ENCODE measurements at places on chromosomes 3 and 15.

- no peak for DNase-seq
These were observed 100.1 kb downstream of the VGLL3 start for GRCh38 chr3:86890741-86891396.

DNA sequence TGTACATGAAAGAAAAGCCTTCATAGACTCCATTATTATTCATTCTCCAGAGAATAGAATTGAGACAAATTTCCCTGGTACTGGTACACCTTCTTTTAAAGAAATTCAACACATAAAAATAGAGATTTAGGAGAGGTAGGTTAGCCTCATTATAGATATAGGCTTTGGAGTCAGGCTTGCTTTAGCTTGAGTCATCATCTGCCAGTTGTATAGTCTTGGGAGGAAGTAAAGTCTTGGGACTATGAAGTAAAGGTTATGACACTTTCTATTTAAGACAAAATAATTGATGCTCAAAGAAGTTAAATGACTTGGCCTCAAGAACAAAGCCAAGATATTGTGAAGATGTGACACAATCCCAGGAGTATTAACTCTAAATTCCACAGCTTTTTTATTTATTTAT is 4.3 kb downstream of the HRG start:
- no peak for DNase-seq

DNA sequence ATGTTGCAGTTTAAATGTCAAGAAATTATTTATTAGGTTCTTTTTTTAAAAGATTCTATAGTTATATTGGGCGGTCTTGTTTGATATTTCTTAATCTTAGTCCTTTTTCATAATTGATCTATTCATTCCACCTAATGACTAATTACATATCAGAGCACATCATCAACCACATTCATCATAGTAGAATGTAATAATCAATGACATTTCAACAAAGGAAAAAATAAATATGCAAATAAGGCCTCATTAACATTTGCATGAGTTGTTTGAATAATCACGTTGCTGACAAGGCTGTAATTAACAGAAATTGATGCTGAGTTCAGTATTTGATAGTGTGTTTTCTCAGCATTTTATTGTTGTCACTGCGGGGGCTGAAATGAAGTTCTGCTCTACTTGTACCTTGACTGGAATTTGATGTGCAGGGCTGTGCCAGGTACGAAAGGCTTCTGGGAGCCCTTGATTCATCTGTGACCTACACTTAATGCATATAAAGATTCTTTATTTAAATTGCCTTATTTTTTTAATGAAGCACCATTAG is 215.7 kb downstream of the TCF12 start:
- no peak for DNase-seq

- no peak for DNase-seq
These were observed 43.1 kb downstream of the LRCH3 start for GRCh38 chr3:197833930-197834715.

DNA sequence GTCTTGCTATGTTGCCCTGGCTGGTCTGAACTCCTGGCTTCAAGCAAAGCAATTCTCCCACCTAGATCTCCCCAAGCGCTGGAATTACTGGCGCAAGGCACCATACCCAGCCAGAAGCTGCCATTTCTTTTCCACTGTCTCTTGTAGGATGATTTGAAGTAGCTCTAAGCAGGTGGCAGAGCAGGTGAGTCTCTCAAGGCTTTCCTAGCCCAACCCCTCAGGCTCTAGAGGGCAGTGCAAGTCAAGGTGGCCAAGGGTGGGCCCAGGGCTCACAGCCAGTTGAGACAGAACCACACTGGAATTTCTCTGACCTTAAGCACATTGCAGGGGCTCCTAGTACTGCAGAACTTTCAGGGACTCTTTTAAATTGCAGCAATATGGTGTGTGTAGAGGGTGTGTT is 15.6 kb upstream of the DAG1 start:
- no peak for DNase-seq

- no peak for DNase-seq
These were observed 95.2 kb upstream of the PLCL2 start for GRCh38 chr3:16789344-16790120.

DNA sequence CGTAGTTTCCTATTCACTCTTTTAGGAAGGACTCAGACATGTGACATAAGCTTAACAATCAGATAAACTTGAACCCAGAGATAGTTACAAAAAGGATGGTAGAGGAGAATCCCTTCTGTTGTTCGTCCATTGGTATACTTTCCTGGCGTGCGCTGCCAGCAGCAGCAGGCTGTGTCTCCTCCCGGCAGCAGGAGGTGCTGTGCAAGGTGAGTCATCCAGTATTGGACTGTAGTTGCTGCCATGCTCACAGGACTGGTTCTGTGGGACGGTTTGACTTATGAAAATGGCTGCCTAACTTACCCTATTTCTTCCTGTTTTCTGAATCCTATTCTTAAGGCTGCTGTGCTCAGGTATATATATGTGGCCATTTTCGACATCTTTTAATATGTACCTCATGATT is 253.4 kb upstream of the LRRC3B start:
- no peak for DNase-seq

- DNase-seq, result no peak
These were observed 44.9 kb upstream of the LRRFIP2 start for GRCh38 chr3:37219266-37219665.

- no peak for DNase-seq
These were observed 243.8 kb upstream of the TOPAZ1 start for GRCh38 chr3:43997788-43998369.

GRCh38 chr3:159080821-159081220 is 279.0 kb downstream of the MFSD1 start:
- DNase-seq, result no peak

- DNase-seq, result no peak
These were observed 4.5 kb upstream of the MRPS22 start for GRCh38 chr3:139339219-139339906.

DNA sequence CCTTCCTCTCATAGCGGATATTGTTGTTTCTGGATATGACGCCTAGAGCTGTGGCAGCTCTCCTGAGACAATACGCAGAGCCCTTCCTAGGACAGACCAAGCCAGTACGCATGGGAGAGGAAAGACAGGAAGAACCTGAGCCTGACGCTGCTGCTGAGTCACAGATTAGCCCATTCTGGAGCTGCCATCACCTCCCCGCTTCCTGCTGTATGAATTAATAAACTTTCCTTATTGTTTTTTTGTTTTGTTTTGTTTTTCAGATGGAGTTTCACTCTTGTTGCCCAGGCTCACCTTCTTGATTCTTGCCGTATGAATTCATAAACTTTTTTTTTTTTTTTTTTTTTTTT is 67.0 kb downstream of the PPCDC start:
- DNase-seq, result no peak

DNA sequence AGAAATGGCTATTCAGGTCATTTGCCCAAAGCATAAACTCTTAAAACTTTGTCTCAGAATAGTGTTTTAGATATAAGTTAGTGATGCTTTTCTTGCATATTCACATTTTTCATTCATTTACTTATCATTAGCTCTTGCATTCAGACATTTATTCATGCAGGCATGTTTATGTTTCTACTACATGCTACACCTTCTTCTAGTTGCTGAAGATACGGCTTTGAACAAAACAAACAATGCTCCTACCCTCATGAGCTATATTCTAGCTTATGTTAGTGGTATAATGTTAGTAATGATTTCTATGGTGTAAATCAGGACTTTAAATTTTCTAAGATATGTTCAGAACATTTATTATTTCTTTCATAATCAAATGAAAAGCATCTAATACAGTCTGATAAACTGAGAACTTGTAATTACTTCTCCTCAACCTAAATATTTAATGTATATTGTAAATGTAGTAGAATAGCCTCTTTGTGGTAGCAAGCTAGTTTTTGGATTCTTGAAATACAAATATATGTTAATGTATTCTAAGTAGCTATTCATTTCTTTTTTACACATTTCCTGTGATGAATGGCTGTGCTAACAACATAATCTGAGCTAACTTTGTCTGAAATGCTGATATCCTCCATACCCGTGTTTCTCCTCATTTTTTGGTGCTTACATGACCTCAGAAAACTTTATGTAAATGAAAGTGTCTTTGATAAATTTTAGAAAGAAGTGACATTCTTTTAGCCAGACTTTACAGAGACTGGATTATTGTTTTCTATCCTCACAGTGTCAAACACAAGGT is 15.5 kb upstream of the GOLGA8B start:
- DNase-seq, result no peak

GRCh38 chr3:120765830-120766493 is 23.4 kb downstream of the GTF2E1 start:
- no peak for DNase-seq

GRCh38 chr3:74106925-74107324 is 482.2 kb upstream of the PDZRN3 start:
- DNase-seq, result no peak

DNA sequence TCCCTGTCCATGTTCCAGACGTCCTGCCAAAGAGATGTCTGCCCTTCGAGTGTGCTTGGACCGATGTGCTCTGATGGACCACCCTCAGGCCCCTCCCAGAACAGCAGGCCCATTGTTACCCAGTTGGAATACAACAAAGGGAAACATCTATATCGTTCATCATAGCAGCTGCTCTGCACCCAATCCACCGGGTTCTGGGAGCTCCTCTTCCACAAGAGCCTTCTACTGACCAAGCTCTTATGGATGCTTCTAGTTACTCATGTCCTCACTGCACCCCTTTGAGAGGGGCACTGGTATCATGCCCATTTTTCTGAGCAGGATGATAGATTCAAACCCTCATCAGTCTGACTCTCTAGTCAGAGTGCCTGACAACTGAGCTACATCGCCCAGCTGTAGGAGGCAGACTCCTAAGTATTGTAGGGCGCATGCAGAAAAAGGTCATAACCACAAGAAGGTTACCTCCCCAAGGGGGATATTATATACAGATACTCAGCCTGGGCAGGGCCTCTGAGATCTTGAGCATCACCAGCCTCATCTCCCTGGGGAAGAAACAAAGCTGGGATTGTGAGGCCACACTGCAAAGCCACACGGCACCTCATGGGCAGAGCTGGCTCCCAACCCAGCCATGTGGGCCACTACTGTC is at the start of gene SSUH2:
TSS of gene SSUH2 (minus strand) at position 51 of the 643 bp plus-strand sequence. CDS start at position 11, 40 bp downstream.
- DNase-seq, result no peak

DNA sequence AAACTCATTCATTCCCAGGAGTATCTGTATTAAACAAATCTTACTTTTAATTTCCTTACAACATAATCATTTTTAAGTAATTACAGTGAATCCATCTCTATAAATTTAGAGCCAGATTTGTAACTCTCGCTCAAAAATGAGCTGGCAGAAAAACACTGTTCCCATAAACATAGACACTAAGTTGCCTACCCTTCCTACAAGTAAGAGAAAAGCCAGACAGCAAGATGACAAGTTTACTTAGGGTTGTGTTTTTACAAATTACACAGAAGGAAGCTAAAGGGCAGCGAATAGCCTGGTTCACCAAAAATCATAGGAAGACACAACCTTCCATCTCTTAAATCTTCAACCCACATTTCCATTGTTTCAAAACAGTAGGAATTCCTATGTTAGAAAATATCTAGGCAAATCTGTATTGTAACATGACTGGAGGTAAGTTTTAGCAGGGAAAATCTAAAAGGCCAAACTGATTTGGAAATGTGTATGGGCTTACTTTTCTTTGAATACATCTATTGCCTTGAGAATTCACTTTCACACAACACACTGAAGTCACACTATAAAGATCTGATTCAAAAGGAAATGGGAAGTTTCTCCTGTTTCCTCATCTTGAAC is 21.7 kb downstream of the HERC1 start:
- DNase-seq, result no peak

GRCh38 chr15:86852741-86853140 is 773.1 kb downstream of the AGBL1 start:
- no peak for DNase-seq

DNA sequence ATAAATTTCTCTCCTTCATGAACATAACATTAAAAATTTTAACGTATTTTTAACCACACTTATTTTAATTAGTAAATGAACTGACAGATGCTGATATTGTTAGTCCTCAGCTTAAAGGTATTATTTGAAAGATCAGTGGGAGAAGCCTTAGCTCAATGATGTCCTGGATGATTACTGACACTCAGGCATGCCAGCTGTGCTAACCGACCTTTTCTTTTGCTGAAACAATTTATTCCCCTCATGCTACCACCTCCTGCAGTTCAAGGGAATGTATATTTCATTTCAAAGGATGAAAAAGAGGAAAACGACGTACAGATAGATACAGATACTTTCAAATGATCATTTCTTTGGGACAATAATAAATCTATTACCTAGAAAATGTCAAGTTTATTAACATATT is 620.8 kb downstream of the FGF12 start:
- DNase-seq, result no peak

GRCh38 chr3:10566451-10566850 is 61.1 kb upstream of the ATP2B2 start:
- DNase-seq, result no peak

DNA sequence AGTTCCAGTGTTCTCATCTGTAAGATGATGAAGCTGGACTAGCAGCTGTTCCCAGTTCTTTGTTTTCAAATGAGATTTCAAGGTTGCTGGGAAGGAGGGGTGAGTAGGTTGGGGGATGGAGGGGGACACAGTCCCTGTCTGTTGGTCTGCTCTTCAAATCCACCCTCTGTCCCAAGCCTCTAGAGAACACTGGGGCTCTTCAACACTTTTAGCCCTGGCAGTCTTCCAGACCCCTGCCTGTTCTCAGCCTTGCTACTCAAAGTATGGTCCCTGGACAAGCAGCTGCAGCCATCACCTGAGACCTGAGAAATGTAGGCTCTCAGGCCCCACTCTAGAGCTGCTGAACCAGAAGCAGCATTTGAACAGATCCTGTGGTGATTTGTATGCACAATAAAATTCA is 41.3 kb downstream of the NEK11 start:
- no peak for DNase-seq

GRCh38 chr3:197791892-197792647 is 1.0 kb downstream of the LRCH3 start:
- DNase-seq, result no peak

All from NCI-H2081 treated with DMSO at 0.1 percent for 48 hours (cell line).